ENCODE measurements at places on chromosomes 7 and 10.

- DNase-seq = no peak
These were observed at the start of gene OR2F2 for GRCh38 chr7:143934526-143935325. Gene OR2F2 (plus strand): TSS chr7:143935233. CDS start chr7:143935233, 0 bp downstream.

- no peak for DNase-seq
These were observed 524.8 kb downstream of the GRM8 start for GRCh38 chr7:126727930-126728391.

DNA sequence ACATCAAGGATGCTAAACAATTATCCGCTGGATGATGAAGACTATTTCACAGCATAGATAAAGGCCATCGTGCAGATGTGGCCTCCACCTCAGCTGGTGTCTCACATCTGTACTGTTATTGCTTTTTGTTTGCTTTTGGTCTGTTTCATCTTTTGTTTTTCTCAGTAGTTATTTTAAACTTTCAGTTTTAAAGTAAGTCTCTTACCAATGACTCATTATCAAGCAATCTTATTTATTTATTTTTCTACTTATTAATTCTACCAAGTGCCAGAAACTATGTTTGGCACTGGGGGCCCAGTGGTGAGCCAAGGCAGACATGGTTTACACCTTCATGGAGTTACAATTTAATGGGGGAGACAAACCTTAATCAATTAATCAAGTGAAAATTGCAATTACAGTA lies 250.9 kb upstream of the TMEM72 start:
- no peak for DNase-seq

- DNase-seq = no peak
These were observed 12.0 kb upstream of the KLHL7 start for GRCh38 chr7:23093546-23093945.

GRCh38 chr7:93375603-93376002 lies 143.4 kb downstream of the VPS50 start:
- no peak for DNase-seq

DNA sequence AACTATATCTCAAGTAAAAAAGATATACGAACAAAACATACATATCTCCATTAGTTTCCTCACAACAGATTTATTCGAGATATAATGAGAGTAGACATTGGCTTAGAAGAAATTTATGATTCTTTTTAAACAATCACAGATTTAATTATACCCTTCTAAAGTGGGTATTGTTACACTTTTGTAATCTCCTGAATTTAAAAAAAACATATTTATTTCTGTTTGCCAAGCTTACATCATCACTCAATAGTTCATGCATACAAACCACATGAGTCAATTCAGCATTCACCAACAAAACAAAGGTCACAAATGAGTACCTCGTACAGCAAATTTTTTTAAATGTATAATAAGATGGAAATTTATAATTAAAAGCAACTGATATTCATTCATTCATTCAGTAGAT lies 17.6 kb downstream of the LRRN3 start:
- DNase-seq = no peak

GRCh38 chr7:30852308-30852684 lies 59.4 kb upstream of the AQP1 start:
- DNase-seq = no peak

- no peak for DNase-seq
These were observed 6.9 kb upstream of the ZNF33A start for GRCh38 chr10:38003588-38003987.

DNA sequence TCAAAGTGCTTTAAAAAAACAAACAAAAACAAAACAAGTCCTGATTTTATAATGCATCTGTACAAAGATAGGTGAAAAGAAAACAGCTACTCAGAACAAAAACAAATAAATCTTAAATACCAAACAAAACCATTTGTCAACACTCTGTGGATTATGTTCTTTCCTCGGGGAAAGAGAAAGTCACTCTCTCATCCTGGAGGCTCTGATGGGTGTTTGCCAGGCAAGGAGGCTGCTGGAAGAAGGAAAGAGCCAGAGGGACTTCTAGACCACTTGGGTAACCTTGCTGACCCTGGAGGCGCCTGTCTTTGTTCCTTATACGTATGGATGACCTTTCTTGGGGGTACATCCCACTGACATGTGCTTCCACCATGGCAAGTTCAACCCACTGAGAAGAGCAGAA lies 92.8 kb downstream of the ZRANB1 start:
- DNase-seq = no peak

GRCh38 chr10:128029290-128029651 lies 97.0 kb downstream of the MKI67 start:
- no peak for DNase-seq

DNA sequence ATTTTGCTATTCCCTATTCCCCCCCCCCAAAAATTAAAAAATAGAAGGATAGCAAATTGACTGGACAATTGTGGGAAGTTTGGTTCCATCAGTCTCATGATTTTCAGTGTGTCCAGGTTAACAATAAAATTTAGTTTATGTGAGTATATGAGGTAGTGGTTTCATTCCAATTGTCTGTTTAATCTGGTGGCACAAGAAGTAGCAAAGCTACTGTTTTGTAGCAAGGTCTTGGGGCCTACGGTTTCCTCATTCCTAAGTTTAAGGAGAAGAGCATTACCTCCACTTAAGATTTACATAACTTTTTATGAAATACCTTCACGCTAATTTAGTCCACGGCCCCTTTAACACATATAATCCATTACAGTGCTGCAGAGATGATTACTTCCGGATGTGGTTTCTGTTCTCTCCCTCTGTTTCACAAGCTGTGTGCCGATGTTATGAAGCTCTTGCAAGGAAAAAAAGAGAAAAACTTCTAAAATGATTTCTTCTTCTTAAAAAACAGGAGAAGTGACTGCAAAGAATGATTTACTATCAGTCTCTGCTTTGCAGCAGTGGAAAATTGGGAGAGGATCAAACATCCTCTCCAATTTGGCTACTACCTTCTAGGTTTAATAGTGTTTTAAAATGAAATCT lies 32.7 kb upstream of the NPVF start:
- no peak for DNase-seq

DNA sequence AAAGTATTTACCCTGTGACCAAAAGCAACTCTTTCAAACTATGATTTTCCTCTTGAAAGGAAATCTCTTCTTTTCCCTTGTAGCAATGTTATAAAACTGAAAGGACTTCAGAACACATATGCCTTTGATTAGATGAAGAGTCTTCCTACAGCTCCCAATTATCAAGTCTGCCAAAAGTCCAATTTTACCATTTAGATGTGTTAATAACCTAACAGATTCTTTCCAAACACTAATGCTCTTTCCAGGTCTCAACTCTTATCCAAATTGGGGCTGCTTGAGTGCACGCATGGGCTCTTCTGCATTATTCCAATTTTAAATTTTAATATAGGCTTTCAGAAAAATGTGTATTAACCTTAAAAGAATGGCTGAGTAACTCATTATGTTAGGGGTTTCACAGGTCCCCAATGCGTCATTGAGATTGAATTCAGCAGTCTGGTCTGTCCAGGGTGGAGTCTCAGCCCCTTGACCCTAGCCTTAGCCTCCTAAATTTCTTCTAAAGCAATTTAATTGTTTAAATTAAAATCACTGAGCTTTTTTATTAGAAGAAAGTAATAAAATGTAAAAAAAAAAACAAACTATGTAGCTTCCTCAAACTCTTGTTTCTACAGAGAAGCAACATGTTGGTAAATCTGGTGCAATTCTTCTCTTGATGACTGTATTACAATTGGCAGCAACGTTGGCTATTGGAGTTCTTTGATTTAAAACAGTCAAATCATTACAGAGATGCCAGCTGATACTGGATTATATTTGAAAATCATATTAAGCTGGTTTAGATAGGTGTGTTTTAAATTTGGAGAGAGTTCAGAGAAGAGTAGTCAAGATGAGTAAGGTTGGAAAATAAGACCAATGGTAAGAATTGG lies 170.4 kb downstream of the DKK1 start:
- no peak for DNase-seq

- DNase-seq = no peak
These were observed 306.1 kb downstream of the DGKB start for GRCh38 chr7:14596421-14596820.

GRCh38 chr7:13240349-13240748 lies 552.9 kb downstream of the ARL4A start:
- no peak for DNase-seq

GRCh38 chr7:29771081-29771816 lies 35.1 kb upstream of the WIPF3 start:
- DNase-seq = peak; percentile 51

DNA sequence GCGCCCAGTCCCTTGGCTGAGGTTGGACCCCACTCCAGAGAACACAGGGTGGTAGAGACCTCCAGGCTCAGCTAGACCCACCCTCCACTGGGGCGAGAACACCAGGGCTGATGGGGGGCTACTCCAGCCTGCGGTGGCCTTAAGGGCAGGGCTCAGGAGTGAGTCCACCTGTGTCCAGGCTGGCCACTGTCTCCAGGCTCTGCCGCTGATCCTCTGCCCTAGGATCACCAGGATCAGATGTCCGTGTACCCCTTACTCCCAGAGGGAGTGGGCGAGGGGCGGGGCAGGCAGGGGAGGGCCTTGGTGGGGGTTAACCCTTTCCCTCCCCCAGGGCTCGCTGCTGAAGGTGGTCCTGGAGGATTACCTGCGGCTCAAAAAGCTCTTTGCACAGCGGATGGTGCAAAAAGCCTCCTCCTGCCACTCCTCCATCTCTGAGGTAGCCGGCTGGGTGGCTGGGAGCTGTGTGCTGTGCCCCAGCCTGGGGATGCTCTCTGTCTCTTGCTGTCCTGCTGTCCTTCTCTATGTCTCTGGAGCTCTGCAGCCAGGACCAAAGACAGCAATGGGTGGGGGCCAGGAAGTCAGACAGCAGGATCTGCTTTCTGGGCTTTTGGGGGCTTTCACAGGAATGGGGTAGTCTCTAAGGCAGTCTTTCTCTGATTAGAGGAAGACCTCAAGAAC lies 38.0 kb downstream of the PSAP start:
- DNase-seq = no peak

All from GDM1 (cell line).